NCI-H446 (cell line): ENCODE measurements at places on chromosomes 4 and X.

DNA sequence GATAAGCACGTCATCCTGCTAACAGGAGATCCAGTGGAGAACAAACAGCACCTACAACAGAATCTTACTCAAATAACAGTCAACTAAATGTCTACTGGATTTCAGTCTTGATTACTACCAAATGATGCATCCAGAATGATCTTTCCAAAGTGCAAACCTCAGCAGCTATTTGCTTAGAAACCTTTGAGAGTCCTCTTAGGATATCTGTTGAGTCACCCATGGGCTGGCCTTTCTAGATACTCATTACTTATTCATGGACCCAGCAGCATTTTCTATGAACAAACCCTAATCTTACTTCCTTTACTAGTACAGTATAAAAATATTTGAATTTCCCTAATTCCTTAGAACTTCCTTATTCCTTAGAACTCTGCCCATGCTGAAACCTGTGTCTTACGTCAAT, 118.5 kb upstream of the PABPC4L start:
- no peak for DNase-seq

GRCh38 chr4:6633091-6633906, 7.2 kb upstream of the MRFAP1 start:
- no peak for DNase-seq

DNA sequence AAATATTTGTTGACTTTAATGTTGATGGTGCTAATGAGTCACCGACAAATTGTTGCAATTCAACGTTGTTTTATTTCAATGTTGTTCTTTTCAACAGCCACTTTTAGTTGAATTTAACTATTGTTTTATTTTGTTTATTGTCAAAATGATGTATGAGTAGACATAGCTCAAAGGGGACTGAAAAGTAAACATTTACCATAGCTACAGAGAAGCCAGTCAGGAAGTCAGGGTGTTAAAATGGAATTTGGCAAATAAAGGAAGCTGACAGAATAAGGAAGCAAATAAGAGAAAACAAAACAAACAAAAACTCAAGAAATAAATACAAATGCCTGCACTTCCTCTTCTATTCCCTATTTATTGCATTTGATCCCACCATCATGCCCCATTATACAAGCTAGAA, 648.4 kb upstream of the HTR2C start:
- no peak for DNase-seq

DNA sequence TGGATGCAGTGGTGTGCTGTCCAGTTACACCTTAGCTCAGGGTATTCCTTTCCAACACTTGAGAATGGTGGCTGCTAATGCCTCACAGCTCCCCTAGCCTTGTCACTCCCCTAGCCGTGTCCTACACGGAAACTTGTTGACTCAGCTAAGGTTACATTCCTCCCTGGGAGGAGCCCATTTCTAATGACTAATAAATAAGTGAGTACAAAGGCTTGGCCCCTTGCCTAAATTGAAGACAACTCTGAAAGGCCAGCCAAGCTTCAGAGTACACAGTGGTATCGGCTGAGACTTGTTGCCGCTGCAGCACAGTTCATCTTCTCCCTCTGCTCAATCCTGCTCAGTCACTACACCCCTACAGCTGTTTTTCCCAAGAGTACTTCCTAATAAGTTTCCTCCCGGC, 21.2 kb upstream of the SLC25A31 start:
- DNase-seq: peak; percentile 27

DNA sequence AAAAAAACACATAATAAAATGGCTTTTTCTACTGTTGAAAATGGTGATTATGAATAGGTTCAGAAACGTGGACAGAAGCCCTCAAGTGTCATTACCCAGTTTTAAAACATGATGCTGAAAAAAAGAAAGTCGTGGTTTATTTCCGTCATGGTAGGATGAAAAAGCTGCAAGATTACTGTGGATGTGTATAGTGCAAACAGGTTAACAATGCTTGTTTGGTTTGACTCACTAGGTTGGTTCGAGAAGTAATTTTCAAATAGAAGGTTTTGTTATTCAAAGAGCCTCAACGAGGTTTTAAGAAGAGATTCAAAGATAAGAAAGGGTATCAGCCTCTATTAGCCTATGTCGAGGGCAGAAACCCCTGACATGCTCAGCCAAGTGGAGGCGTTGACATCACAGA, 2.5 kb upstream of the RXFP1 start:
- no peak for DNase-seq
